ENCODE measurements at places on chromosomes 4 and X. TPM values are rescaled to one million over a fixed set of nuclear protein-coding genes. Genes with fewer than 3 reads are reported as not detected.

Gene CCDC149
- 1.4 TPM for total RNA-seq

Gene DUSP21
- not detected for total RNA-seq

Gene KCNIP4
- total RNA-seq = not detected

Gene FAM13A
- total RNA-seq = 5.4 TPM

Gene ANOS1
- 0.03 TPM for total RNA-seq

Gene CFAP299
- not detected for total RNA-seq

Gene CNOT6L
- total RNA-seq = 10.1 TPM

Gene ZAR1
- total RNA-seq = 0.06 TPM

Gene LRCH2
- not detected for total RNA-seq

Gene NOX1
- not detected for total RNA-seq

Gene IGSF1
- 0.25 TPM for total RNA-seq

Gene P2RY8
- total RNA-seq = 0.02 TPM

Gene MAGEB17
- not detected for total RNA-seq

Gene TMPRSS11F
- not detected for total RNA-seq

Gene SPOCK3
- 0.13 TPM for total RNA-seq

Gene DRP2
- 0.18 TPM for total RNA-seq

Gene ADH1A
- total RNA-seq = not detected

Gene NR3C2
- not detected for total RNA-seq

Gene OTUD6A
- total RNA-seq = not detected

Gene F8A1
- 96.8 TPM for total RNA-seq

Gene NXF2B
- total RNA-seq = not detected

Gene MAGEA1
- 0.15 TPM for total RNA-seq

Gene GLA
- 189 TPM for total RNA-seq

Gene RHOH
- total RNA-seq = 0.16 TPM

Gene RAB41
- not detected for total RNA-seq

Gene BLTP1
- total RNA-seq = 5.3 TPM

Gene CHIC1
- 5.4 TPM for total RNA-seq

Gene CD99L2
- 49.8 TPM for total RNA-seq

Gene NRK
- total RNA-seq = not detected

Gene CENPVL2
- total RNA-seq = not detected

Measured in A549 treated with CORT108297 at 1 μM for 4 hours (cell line).